ENCODE measurements at places on chromosomes 3 and 15.

DNA sequence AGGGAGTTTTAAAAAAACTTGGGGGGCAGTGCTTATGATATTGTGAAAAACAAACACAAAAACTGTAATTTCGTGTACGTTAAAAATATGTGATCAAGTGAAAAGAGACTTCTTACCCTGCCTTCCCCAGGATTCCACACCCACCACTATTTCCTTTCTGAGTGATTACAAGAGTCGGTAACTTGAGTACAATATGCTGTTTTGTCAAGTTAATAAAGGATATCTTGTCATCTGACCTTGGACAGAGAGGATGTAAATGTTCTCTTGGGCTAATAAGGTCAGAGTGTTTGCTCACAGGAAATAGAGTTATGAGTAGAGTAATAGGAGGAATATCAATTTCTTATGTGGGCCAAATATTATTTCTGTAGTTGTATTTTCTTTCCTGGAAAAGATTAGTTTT, 68.1 kb downstream of the NOX5 start:
- no peak for DNase-seq

GRCh38 chr3:47622671-47623461, 44.2 kb upstream of the CSPG5 start:
- DNase-seq, result no peak

DNA sequence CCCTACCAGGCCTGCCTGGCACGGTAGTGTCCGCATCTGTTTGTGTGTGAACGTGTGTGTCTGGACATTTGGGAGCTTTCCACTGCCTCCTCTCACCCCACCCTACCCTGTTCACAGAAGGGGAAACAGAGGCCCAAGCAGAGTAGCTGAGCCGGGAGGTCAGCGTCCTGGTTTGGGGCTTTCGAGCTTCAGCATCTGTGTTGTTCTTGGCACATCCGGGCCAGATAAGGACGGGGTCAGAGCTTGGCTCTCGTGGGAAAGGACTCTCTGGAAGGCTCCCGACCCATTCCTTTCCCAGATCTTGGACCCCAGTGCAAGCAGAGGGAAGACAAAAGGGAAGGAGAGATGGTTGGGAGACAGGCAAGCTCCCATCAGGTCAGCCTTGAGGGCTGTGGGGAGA, 6.3 kb upstream of the PTH1R start:
- no peak for DNase-seq

GRCh38 chr3:12427551-12427950, 56.7 kb upstream of the TSEN2 start:
- DNase-seq, result no peak

- DNase-seq, result no peak
Measured at GRCh38 chr15:74470631-74471395, 9.9 kb upstream of the UBL7 start.

DNA sequence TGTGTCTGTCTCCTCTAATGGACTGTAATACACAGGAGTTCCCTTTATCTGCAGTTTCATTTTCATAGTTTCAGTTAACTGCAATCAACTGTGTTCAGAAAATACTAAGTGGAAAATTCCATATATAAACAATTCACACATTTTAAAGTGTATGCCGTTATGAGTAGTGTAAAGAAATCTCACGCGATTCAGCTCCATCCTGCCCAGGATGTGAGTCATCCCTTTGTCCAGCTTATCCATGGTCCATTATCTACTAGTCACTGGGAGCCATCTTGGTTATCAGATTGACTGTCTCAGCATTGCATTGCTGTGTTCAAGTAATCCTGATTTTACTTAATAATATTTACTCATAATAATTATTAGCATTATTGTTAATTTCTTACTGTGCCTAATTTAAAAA, 14.5 kb downstream of the ZPLD1 start:
- no peak for DNase-seq

- DNase-seq, result no peak
Measured at GRCh38 chr3:81270603-81271379, 490.7 kb downstream of the GBE1 start.

DNA sequence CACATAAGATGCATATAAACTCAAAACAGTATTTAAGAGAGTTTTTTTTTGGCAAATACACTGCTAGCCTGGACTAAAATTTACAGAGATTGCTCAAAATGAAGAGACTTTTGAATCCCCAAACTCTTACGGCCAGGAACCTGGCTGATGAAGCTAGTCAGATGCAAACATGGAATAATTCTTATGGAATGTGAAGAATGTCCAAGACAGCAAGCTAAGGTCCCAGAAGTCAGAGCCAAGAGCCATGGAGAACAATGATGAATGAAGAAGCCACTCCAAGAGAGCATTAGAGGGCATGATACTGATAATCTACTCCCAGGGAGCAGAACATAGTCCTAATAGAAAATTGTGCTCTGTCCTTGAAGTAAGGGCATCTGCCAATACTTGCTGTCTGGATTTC, 705.5 kb downstream of the DIPK2A start:
- DNase-seq, result no peak
